ENCODE measurements at places on chromosomes 1 and 21.

DNA sequence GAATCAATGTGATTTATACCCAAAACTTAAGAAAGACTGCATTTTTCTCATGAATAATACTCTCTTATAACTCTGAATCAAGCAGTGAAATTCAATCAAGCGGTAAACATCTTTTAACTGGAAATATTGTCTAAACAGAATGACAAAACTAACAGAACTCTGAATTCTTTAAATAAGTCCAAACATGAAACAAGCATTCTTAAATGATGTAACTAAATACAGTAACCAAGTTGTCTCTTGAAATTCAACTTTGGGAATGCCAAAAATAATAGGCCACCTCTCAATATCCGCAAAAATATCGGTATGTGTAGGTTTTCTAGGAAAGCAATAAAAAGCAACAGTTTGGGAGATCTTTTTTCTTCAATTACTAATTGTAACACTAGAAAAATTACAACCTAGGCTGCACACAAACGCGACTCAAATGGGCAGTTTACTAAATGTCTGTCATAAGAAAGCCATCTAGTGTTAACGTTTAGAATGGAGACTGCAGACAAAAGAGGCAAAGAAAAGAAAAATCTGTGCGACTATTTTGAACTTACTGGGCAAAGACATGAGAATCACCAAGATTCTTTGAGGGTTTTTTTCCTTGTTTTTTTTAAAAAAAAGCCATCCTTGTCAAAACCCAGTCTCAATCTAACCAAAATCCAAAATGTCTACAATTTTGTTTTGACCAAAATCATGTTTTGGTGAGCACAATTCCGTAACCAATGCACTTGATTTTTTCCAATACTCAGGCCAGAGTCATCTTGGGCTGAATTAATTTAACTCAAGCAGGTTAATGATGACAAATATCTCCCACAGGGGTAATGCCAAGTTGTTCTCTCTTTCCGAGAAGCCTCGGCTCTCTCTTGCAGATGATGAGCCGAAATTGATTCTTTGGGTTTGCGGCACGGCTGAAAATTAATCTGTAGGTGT is 1.3 kb downstream of the SIPA1L2 start:
- no peaks in the 10 kb centered on the region for H3K36me3 ChIP-seq
- H3K27ac ChIP-seq: no peak overlapping the region
- H3K4me1 ChIP-seq: peaks cover 20% of the 10 kb centered on the region
- peaks cover 16% of the 10 kb centered on the region for H3K27me3 ChIP-seq
- peak overlapping the region; percentile 79 for H3K4me3 ChIP-seq
- peak; percentile 69 for DNase-seq

GRCh38 chr1:206581571-206581981 is 30.7 kb downstream of the EIF2D start:
- H3K27ac ChIP-seq: no peak overlapping the region
- DNase-seq: peak; percentile 79
- H3K27me3 ChIP-seq: no peaks in the 10 kb centered on the region
- H3K4me1 ChIP-seq: peaks cover 53% of the 10 kb centered on the region
- H3K4me3 ChIP-seq: no peak overlapping the region
- peaks cover 51% of the 10 kb centered on the region for H3K36me3 ChIP-seq

GRCh38 chr1:88514544-88515060 is 169.5 kb upstream of the PKN2 start:
- no peaks in the 10 kb centered on the region for H3K4me1 ChIP-seq
- H3K4me3 ChIP-seq: no peak overlapping the region
- no peaks in the 10 kb centered on the region for H3K36me3 ChIP-seq
- no peaks in the 10 kb centered on the region for H3K27me3 ChIP-seq
- DNase-seq: no peak
- H3K27ac ChIP-seq: no peak overlapping the region

DNA sequence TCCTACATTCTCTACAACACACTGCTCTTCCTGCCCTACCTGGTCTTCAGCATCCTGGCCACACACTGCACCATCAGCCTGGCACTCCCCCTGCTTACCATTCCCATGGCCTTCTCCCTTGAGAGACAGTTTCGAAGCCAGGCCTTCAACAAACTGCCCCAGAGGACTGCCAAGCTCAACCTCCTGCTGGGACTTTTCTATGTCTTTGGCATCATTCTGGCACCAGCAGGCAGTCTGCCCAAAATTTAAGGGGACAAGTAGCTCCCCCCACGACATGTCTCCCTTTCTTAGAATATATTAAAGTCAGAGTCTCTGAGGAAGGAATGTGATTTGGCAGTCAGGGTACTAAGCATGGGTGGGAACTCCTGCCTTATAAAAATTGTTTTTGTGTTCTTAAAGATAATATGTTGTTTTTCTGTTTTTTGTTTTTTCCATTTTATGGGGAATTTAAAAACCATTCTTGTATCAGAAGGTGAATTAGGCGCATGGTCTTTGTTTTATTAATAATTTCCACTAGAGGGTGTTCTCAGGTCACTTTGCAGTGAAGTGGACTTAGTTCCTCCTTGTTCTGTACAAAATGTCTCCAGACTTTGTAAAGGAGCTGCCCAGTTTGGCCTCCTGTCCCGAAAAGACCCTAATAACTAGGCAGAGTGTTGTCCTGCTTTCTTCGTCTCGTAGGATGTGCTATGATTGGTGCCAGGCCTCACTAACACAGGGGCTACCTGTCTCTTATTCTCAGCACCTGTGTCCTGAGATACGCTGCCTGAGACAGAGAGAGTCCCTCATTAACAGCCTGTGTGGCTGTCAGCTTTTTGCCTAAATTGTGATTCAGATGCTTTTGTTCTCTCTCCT is 13.1 kb downstream of the UBIAD1 start:
- peaks cover 8% of the 10 kb centered on the region for H3K4me1 ChIP-seq
- H3K27me3 ChIP-seq: no peaks in the 10 kb centered on the region
- peaks cover 13% of the 10 kb centered on the region for H3K36me3 ChIP-seq
- peak; percentile 25 for DNase-seq

GRCh38 chr1:203121186-203122015 is 6.1 kb upstream of the ADORA1 start:
- no peaks in the 10 kb centered on the region for H3K4me1 ChIP-seq
- H3K36me3 ChIP-seq: no peaks in the 10 kb centered on the region
- peak; percentile 56 for DNase-seq

DNA sequence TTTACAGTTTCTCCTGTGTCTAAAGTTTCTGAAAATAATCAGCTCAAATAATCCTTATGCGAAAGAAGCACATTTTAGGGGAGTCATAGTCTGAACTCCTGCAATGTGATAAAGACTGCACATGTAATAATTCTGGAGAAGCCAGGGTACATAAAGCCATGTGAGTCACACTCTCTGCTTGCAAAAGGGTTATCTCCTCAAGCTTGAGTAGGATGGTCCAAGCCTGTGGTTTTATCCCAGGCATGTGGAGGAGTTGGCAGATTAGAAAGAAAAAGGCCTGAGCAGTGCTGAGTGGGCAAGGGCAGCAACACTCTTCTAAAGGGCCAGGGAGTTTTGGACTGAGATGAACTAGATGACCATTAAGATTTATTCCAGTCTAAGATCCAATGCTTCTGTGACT is 220.4 kb downstream of the RHOU start:
- peaks cover 2% of the 10 kb centered on the region for H3K4me1 ChIP-seq
- no peaks in the 10 kb centered on the region for H3K36me3 ChIP-seq
- no peak overlapping the region for H3K27ac ChIP-seq
- H3K4me3 ChIP-seq: no peak overlapping the region
- DNase-seq: peak; percentile 27
- no peaks in the 10 kb centered on the region for H3K27me3 ChIP-seq

GRCh38 chr1:153217212-153217611 is at the start of gene PRR9:
Gene PRR9 (plus strand): TSS chr1:153217584. CDS start chr1:153218145, 561 bp downstream.
- DNase-seq: peak; percentile 4
- H3K4me3 ChIP-seq: no peak within 1 kb of the TSS
- no peaks in the 10 kb centered on the region for H3K36me3 ChIP-seq
- H3K27ac ChIP-seq: no peak within 1 kb of the TSS
- H3K4me1 ChIP-seq: no peaks in the 10 kb centered on the region

DNA sequence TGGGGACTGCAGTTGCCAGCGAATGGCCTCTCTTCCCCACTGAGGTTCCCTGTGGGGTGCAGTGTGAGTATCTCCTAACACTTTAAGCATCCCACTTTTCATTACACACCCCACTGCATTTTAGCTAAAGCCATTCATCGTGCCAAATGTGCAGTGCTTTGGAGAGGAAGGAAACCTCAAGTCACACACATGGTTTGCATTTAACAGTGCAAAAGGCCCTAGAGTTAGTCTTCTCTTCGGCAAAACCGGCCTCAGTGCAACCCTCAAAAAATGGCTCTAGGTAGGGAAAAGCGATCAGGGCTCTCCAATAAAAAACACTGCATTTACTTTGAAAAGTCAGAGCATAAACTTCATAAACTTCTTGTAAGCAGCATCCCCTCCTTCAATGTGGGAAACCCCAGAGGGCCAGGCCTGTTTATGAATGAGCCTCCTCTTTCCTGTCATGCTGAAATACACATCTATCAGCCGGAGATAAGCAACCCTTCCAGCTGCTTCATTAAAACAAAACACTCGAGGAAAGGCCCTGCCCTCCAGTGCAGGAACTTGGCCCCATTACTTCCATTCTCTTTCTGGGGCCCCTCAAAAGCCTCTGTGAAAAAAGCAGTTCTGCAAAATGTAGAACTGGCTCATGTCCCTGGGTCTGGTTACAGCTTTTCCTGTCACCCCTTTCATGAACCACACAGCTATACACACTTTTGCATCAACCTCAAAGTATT is 184.0 kb downstream of the CDC7 start:
- no peak overlapping the region for H3K4me3 ChIP-seq
- H3K27ac ChIP-seq: no peak overlapping the region
- no peaks in the 10 kb centered on the region for H3K36me3 ChIP-seq
- peak; percentile 73 for DNase-seq
- no peaks in the 10 kb centered on the region for H3K27me3 ChIP-seq

DNA sequence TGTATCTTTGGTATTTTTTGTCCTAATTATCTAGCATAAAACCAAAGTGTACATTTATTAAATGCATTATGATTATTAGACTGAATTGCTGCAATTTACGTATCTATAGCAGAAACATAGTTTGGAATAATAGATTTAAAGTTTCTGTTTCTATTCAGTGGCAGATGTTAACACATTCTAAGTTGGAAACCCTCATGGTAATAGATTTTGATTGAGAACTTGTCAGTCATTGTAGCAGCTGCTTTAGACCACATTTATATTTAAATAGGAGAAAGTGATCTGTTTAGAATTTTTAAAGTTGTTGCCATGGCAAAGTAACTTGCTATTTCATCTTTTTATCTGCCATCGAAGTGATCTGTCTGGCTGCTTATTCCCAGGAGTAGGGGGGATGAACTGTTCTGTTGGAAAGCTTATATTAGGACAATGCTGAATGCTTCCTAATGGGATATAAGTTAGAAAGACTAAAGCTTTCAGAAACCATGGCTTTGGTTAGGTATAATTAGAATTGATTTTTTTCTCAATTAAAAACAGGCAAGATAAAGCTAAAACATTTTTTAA is 61.6 kb downstream of the HS2ST1 start:
- H3K27ac ChIP-seq: no peak overlapping the region
- H3K36me3 ChIP-seq: no peaks in the 10 kb centered on the region
- no peak overlapping the region for H3K4me3 ChIP-seq
- no peaks in the 10 kb centered on the region for H3K27me3 ChIP-seq

- H3K27ac ChIP-seq: no peak overlapping the region
- no peak for DNase-seq
- H3K27me3 ChIP-seq: peaks cover 8% of the 10 kb centered on the region
Observed at GRCh38 chr1:14997646-14998276, 155.8 kb upstream of the TMEM51 start.

- H3K4me1 ChIP-seq: no peaks in the 10 kb centered on the region
- DNase-seq: no peak
- H3K27ac ChIP-seq: no peak overlapping the region
Observed at GRCh38 chr1:51559064-51559500, 40.0 kb upstream of the EPS15 start.

GRCh38 chr1:5722635-5723164 is 269.5 kb downstream of the NPHP4 start:
- no peak for DNase-seq
- peaks cover 31% of the 10 kb centered on the region for H3K27me3 ChIP-seq
- no peak overlapping the region for H3K27ac ChIP-seq
- H3K36me3 ChIP-seq: no peaks in the 10 kb centered on the region
- H3K4me3 ChIP-seq: no peak overlapping the region

DNA sequence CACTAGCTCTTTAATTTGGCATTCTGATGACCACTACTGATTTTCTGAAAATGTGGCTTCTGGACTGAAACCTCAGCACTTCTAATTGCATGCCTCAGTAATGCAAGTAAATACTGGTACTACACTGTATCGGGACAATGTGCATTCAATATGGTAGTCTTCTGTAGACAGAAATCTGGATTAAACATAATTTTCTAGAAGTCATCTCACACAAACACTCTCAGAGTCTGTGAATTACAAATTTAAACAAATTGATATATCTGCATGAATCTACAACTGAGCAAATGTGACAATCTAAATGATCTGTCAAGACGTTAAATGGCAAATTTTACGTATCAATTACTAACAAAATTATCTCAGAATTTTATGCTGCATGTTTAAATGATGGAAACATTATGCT is 23.7 kb downstream of the HP1BP3 start:
- H3K4me1 ChIP-seq: no peaks in the 10 kb centered on the region
- H3K27me3 ChIP-seq: no peaks in the 10 kb centered on the region
- no peak for DNase-seq
- H3K27ac ChIP-seq: no peak overlapping the region
- H3K4me3 ChIP-seq: no peak overlapping the region
- peaks cover 24% of the 10 kb centered on the region for H3K36me3 ChIP-seq

GRCh38 chr1:174534789-174535188 is 87.0 kb downstream of the GPR52 start:
- no peaks in the 10 kb centered on the region for H3K36me3 ChIP-seq
- H3K4me1 ChIP-seq: no peaks in the 10 kb centered on the region
- H3K27me3 ChIP-seq: no peaks in the 10 kb centered on the region
- no peak for DNase-seq

- peaks cover 2% of the 10 kb centered on the region for H3K36me3 ChIP-seq
- H3K27me3 ChIP-seq: no peaks in the 10 kb centered on the region
- H3K4me3 ChIP-seq: no peak overlapping the region
Observed at GRCh38 chr21:31193761-31194160, 150.3 kb downstream of the TIAM1 start.

GRCh38 chr1:243796016-243796415 is 54.0 kb downstream of the AKT3 start:
- H3K27ac ChIP-seq: no peak overlapping the region
- H3K36me3 ChIP-seq: no peaks in the 10 kb centered on the region
- no peaks in the 10 kb centered on the region for H3K27me3 ChIP-seq
- no peaks in the 10 kb centered on the region for H3K4me1 ChIP-seq

DNA sequence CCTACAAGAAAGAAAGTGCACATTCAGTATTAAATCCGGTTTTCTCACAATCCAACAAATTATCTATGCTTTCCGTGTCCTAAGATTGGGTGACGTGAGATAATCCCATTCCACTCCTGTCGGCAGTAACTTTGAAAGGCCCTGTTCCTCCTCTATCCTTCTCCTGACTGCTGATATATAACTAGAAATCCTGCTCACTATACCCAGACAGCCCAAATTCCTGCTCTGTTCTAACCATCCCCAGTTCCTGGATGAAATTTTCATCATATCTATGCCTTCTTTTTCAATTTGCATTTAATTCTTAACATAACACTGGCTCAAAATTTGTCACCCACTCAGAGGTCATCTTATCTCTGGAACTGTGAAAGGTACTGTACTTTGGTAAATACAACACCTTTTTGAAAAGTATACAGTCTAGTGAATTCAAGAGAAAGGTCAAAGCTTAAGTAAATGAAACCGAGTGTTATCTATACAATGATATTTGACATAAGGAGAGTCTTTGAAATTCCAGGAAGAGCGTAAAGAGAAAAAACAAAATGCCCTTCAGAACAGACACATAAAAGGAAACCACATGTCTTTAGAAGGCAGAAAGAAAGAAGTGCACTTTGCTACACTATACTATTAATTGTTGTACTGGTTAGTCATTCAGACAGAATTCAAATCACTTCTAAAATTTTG is 200.5 kb upstream of the NEGR1 start:
- H3K4me3 ChIP-seq: no peak overlapping the region
- no peaks in the 10 kb centered on the region for H3K27me3 ChIP-seq
- no peaks in the 10 kb centered on the region for H3K36me3 ChIP-seq
- no peak overlapping the region for H3K27ac ChIP-seq
- H3K4me1 ChIP-seq: no peaks in the 10 kb centered on the region
